NCI-H524 treated with DMSO at 0.1 percent for 48 hours (cell line): ENCODE measurements at places on chromosomes 5 and 9.

DNA sequence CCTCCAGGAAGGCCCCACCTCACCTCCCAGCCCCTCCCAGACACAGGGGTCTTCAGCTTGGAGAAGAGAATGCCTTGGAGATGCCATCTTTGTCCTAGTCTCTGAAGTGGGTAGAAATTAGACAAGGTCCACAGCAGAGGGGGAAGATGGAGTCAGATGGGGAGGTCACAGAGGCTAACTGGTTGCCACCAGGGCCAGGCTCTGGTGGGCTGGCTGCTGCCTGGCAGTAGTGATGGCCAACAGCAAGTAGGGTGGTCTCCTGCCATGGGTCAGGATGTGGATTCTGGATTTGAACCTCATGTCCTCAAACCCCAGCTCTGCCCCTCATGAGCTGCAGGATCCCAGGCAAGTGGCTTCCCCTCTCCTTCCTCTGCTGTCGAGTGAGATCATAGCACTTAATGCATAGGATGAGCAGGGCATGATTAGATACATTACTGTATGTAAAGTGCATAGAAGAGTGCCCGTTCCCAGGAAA is 38.7 kb upstream of the NEK6 start:
- no peak for DNase-seq

DNA sequence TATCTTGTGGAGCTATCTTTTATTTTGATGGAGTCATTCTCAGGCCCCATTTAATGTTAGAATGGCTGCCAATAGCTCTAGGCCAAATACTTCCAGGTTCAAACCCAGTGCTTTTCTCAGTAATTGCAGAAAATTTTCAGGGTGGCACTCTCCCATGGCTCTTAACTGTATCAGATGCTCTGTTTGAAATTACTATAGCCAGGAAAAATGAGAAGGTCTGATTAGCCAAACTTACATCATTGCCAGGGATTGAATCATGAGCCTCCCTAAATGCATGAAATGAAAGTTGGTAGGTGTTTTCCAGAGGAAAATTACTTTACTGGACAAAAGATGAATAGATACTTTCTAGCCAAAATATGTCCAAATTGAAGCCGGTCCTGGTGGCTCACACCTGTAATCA is 404.8 kb downstream of the MAT2B start:
- no peak for DNase-seq

DNA sequence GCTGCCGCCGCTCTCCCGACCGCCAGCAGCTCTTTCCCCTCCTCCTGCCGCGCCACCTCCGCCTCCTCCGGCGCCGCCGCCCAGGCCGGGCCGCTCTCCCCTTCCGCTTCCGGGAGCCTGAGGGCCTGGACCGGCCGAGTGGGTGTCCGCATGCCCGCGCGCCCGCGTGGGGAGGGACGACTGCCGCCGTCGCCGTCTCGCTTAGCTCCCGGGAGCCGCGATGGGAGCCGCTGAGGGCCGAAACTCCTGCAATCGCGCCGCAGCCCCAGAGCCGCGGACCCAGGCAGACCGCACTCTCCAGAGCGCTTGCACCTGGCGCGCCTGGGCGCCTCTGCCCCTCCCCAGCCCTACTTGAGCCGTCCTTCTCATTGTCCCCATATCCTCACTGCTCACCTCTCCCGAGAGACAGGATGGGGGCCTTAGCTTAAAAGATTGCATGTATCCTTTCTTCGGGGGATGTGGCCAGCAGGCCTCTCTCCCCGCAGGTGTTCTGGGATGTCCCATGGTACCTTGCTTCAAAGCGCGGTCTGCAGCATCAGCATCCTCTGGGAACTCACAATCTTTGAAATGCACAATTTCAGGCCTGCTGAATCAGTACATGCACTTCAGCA is at the start of gene ZDHHC21:
Gene ZDHHC21 (minus strand): TSS at position 182 of the 611 bp plus-strand sequence. CDS start 19,092 bp downstream, outside the sequence.
- DNase-seq: no peak

GRCh38 chr9:88783711-88784083 is 207.6 kb upstream of the S1PR3 start:
- DNase-seq: no peak

DNA sequence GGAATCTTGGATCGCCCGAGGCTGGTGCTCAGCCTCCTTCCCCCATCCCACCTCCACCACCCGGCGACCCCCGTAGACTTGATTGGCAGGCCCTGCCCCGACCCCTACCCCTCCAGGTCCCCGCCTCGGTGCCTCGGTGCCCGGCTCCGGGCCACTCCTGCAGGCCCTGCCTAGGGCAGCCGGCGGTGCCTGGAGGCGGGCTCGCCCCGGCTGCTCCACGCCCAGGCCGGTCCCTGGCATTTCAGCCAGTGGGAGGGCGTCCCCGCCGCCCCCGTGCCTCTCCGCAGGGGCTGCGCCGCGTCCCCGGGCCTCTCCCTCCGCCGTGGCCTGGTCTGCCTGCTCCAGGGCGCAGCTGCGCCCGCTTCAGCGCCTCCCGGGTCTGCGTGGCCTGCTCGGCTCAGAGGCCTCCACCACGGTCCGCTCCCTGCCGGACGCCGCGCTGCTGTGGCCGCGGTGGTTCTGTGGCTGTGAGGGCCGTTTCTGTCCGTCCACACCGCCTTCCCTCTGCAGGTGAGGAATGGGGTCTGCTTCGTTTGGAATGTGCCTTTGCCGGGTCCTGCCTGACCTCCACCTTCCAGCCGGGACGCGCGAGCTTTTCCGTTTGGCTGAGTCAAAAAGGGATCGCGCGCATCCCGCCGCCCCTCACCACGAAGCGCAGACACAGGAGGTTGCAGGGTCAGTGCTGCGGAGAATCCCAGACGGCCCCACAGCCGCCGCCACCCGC is 48.3 kb upstream of the IRX4 start:
- DNase-seq: no peak

GRCh38 chr5:13567819-13568218 is 376.7 kb downstream of the DNAH5 start:
- DNase-seq: no peak

DNA sequence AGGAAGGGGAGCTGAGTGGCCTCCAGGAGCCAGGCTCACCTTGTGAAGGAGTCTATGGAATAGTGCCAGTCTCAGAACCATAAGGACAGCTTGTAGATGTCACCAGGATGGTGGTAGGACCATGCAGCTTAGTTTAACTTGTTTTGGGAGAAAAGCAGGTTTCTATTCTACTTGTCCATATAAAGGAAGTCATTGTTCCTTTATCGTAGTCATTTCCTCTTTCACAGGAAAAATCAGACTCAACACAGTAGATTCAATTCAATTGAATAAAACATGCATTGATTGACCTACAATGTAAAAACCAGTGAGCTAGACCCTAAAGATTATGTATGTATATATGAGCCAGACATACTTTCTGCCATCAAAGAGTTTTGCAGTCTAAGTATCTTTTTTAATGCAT is 53.3 kb downstream of the MEGF10 start:
- DNase-seq: no peak

GRCh38 chr9:88781628-88782391 is 209.5 kb upstream of the S1PR3 start:
- no peak for DNase-seq

DNA sequence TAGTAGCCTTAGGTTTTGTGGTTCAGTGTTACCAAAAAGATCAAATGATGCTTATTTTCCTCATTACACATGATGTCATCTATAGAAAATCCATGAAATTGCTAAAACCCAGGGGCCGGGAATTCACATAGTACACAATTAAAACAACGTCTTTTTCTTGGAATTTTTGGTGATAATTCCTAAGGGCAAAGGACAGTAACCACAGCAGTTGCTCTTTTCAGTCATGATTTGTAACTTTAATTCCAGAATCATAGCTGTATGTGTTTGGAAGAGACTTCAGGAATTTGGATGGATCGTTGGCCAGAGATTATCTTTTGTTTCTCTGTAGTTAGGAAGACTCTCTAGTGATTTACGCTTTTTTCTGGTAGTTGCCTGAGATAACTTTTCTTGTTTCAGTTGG is 748.7 kb downstream of the TLE4 start:
- no peak for DNase-seq

- DNase-seq: no peak
These were observed 186.8 kb downstream of the ZNF462 start for GRCh38 chr9:107049803-107050184.

- no peak for DNase-seq
These were observed 19.8 kb downstream of the MLANA start for GRCh38 chr9:5910413-5911057.

- DNase-seq: no peak
These were observed 146.4 kb downstream of the GCNT1 start for GRCh38 chr9:76605321-76605900.

GRCh38 chr5:90399251-90399650 is 10.3 kb downstream of the CETN3 start:
- no peak for DNase-seq

GRCh38 chr5:135609981-135610380 is 31.2 kb upstream of the CXCL14 start:
- no peak for DNase-seq

DNA sequence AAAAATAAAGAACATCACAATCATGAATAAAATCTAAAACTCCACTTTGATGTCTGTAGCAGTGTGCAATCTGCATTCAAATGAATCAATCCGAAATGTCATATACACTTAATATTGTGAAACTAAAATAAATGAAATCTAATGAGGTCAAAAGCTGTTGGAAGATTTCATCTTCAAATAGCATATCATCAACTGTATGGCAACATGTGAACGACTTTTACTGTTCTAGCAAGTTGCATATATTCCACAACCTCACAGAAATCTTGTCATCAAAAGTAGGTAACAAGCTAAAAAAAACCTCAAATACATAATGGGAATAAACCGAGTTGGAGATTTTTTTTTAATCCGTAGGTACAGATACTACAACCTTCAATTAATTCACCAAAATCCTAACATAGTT is 1.2 kb downstream of the PTBP3 start:
- no peak for DNase-seq

- DNase-seq: no peak
These were observed 106.6 kb downstream of the SIL1 start for GRCh38 chr5:139091439-139092156.

DNA sequence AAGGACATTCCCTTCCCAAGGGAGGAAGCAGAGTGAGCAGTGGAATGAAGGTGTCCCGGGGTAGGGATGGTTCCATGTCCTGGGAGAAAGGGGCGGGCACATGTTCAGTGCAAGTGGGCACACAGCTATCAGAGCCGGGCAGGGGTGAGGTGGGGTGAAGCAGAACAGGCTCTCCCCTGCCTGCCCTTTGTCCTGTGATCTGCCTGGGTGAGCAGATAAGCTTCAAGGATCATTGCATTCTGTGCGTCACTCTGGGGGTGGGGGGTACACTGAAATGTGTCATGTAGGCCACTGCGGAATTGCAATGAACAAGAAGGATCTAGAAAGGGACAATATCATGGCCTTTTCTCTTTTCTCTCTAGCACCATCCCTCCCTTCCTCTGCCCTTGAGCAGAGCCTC is 61.7 kb upstream of the SHB start:
- no peak for DNase-seq

DNA sequence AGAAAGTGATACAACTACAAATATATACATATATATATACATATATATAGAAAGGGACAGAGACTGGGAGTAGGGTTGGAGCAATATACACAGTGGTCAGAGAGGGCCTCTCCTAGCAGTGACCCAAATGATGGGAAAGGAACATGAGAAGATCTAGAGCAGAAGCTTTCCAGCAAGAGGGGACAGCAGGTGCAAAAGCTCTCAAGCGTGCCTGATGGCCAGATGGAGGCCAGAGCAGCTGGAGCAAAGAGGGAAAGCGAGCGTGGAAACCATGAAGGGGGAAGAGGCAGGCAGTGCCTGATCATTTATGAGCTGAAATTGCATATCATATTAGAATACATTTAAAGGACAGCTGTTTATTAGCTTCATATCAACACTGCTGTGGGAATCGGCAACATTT is 7.6 kb upstream of the GRPEL2 start:
- DNase-seq: peak; percentile 93

DNA sequence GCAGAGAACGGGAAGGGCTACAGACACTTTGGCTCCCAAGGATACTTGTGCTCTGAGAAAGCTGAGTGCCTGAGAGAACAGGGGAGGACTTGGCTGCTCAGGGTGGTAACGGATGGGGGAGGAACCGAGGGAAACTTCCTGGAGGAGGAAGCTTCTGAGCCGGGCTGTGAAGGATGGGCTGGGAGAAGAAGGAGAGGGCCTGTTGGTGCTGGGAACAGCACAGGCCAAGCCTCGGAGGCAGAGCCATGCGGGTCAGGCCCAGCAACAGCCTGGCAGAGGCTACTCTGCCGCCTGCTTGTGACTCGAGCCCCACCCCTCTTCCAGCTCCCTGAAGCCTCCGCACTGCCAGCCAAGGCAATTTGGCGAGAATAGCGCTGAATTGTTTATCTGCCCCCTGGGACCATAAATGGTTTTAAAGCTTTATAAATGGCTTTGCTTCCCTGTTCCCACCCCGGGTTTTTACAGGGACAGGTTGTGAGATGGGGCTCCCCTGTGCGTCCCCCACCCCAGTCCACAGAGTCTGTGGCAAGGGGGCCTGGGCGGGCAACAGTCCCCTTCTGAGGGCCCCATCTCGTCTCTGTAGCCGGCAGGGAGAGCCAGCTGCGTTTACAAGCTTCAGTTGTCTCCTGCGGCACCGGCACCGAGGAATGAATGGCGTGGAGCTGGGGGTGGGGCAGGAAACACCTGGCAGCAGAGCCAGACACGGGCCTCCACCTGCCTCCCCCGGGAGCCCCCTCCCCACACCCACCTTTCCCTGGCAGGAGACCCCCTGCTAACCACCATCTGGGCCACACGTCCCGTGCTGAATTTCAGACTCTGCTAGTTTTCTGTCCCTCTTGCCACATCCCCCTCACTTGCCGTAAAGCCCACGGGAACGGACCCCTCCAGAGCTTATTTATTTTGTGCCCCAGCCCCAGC is 24.4 kb downstream of the FAM163B start:
- no peak for DNase-seq

DNA sequence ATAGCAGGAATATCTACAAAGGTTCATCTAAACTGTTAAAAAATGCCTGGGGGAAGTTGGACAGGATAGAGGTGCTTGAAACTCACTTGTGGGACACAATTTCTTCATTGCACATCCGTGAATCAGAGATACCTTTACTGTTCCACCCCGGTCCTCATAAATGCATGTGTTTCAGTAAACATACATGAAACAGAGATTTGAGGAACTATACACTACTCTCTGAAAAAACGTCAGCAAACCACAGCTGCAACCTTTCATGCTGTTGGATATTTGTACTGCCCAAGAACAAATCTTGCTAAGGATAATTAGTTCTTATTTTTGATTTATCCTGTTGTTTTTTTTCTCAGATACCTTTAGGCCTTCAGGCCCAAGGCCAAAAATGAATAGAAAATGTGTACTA is 337.3 kb downstream of the KDM4C start:
- no peak for DNase-seq

GRCh38 chr5:120843390-120843980 is 379.4 kb downstream of the PRR16 start:
- DNase-seq: no peak

GRCh38 chr9:77271023-77271690 is 93.8 kb downstream of the VPS13A start:
- no peak for DNase-seq

DNA sequence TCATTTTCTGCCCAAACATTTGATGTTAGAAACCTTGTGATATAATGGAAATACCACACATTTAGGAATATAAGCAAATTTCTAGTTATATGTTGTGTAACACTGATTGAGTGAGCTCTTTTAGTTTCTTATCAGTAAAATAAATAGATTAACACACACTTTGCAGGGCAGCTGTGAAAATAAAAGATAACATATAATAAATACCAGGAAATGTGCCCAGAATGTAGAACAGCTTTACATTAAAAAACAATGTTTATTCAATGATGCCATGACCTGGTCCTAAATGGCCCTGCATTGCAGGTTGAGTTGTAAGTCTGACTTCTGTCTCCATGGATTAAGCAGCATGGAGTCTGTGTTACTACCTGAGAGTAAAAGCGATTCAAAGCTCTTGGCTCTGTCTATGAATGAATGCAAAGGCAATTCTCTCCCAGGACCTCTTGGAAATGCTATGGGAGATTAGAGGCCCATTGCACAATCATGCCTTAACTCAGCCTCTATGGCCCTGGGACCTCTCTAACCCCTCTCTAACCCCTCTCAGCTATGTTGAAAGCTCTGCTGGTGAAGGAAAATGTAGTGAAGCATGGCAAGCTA is 296.0 kb upstream of the ACTBL2 start:
- DNase-seq: no peak
